ENCODE measurements at places on chromosomes 5 and 9.
A peak's percentile ranks its signal among the peaks of the same experiment; 100 is the strongest.

- no peak for DNase-seq
Observed at GRCh38 chr5:146066968-146067367, 38.4 kb downstream of the PLAC8L1 start.

DNA sequence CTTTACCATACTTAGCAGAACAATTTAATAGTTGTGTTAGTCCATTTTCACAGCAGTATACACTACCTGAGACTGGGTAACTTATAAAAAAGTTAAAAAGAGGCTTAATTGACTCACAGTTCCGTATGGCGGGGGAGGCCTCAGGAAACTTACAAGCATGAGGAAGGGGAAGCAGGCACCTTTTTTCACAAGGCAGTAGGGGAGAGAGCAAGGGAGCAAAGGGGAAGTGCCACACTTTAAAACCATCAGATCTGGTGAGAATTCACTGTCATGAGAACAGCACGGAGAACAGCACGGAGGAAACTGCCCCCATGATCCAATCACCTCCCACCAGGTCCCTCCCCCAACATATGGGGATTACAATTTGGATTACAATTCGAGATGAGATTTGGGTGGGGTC is 269.9 kb downstream of the MTRR start:
- no peak for DNase-seq

DNA sequence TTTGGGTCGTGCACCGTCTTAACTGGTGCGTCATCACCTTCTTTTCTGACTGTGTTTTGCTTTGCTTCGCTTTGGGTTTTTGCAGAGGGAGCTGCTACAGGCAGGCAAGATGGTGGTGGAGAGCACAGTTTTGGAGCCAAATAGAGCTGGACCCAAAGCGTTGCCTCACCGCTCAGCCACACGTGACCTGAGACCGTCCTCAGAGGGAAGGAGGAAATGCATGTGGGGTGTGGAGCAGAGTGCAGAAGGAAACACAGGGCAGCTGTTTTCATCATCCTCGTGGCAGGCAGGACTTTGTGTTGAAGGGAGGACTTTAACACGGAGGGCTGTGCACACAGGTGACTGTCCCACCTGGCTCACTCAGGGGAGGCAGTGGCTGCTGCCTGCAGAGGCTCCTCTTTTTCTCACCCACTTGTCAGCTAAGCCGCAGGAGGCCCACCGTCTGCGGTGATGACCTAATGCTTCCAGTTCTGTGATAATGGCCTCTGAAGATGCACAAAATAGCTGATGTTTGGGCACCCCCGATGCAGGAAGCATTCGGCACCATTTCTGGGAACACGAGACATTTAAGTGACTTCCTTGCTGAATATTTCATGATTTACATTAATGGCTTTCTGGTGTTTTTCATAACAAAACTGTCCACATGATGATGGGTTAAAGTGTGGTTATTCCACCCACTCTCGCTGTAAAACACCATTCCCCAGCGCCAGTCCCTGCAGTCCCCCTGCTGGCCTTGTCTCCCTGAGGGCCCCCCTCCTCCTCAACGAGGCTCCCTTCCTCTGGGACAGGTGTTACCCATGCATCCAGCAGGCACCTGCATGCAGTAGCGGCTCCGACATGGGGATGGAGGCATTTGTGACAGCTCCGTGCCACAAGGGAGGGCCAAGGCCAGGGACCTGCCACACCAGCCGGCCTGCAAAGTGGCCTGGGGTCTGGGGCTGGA is 12.4 kb upstream of the UBAC1 start:
- DNase-seq: no peak

DNA sequence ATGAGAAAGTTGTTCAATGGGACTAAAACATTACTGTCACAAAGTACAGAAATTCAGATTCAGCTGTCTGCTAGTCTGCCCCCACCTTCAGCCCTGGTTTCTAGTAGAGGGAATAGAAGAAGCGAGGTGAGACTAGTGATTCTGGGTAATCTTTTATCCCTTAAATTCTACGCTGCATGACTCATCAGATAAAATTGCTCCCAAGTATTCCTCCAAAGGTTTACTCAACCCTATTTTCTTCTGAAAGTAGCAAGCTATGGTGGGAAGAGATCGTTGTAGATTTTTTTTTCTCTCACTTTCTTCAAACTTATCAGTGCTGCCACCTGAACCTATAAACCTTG is 318.9 kb upstream of the RIOK2 start:
- DNase-seq: no peak

- no peak for DNase-seq
Observed at GRCh38 chr9:127844821-127845359, 9.6 kb downstream of the ENG start.

DNA sequence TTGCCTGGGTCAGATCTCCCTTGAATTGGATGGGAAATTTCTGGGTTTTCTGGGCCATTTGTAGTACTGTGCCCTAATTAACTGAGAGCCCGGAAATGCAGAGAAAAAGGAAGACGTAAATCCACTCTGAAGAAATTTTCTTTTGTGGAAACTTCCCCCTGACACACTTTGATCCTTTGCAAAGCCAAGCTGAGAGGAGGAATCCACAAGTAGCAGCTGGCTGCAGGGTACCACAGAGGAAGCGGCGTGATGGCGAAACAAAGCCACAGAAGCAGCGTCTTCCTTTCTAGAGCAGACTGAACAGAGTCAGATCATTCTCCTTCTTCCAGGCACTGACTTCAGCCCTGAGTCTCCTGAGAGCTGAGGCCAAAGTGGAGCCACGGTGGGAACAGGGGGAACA is 47.1 kb upstream of the ZNF354A start:
- DNase-seq: no peak

DNA sequence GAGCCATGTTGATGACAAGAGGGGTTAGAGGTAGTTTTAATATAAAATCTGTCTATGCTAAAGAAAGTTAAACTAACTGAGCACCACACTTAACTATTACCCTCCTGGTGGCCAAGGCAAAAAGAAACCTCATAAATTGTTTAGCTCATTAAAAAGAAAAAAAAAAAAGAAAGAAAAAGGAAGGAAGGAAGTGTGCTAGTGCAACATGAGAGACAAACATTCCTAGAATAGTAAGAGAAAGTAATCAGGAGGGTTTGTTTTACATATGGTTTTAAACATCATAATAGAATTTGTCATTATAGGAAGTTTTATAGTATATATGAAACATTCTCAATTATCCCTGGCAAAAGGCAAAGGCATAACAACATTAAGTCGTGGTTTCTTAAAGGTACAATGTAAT is 152.3 kb downstream of the SNX18 start:
- no peak for DNase-seq

- no peak for DNase-seq
Observed at GRCh38 chr5:61969347-61969746, 336.7 kb upstream of the KIF2A start.

- no peak for DNase-seq
Observed at GRCh38 chr9:98997604-98998003, 53.9 kb downstream of the COL15A1 start.

- DNase-seq: no peak
Observed at GRCh38 chr9:76177931-76178330, 216.3 kb downstream of the RFK start.

GRCh38 chr5:103414604-103415003 is 148.0 kb downstream of the NUDT12 start:
- DNase-seq: no peak

GRCh38 chr5:91229031-91229727 is 153.9 kb downstream of the ARRDC3 start:
- DNase-seq: no peak

GRCh38 chr5:172789687-172790495 is 18.9 kb upstream of the DUSP1 start:
- DNase-seq: no peak

GRCh38 chr5:181207214-181207959 is 2.4 kb upstream of the TRIM7 start:
- DNase-seq: no peak

DNA sequence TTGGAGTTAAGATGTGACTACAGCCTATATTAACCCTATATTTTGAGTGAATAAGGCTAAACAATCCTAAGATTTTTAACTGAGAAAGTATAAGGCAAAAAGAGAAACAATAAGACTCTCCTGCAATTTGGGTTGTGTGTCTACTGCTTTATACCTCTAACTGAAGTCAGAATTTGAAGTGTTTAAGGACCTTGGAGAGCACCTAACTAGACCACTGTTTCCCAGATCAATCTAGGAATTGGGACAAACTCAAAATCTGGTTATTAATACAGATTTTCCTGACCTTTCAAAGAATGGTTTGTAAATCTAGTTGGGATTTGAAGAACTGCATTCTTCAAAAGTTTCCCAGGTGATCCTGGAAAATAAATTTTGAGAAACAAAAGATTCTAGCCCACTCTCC is 42.1 kb downstream of the GABRA1 start:
- no peak for DNase-seq

- no peak for DNase-seq
Observed at GRCh38 chr9:35436933-35437332, 53.0 kb upstream of the RUSC2 start.

- DNase-seq: no peak
Observed at GRCh38 chr9:27086818-27087680, 22.0 kb upstream of the TEK start.

DNA sequence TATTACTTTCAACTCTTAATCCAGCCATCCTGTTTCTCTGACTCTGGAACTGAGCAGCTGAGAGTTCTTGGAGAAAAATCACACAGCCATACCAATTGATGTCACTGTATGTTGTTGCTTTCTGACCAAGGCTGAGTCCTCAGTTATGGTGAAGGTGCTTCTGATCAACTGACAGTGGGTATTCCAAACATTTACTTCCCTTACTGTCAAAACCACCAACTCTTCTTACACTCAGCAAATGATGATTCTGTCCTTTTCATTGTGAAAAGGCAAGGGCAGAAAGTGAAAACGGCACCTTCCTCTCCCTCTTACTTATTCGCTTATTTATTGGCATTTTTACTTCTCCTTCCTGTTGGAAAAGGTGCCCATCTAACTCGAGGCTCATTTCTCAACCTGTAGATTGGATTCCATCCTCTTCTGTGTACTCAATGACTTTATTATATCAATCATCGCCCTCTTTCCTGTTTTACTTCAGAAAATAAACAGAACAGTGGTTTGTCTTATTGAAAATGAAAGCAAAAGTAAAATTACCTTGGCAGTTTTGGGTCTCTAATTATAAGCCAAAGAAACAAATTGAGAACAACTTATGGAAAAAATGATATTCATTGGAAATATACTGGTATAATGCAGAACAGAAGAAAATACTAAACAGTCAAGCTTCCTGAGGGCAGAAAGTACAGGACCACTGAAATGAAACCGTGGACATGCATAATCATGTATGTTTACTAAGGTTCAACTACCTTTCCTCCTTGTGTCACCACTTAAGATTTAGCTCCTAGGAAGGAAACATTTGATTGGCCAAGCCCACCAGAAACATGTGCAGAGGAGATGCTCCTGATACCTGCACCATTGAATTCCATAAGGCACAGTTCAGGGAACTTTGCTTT is 104.5 kb upstream of the CHD1 start:
- DNase-seq: no peak

DNA sequence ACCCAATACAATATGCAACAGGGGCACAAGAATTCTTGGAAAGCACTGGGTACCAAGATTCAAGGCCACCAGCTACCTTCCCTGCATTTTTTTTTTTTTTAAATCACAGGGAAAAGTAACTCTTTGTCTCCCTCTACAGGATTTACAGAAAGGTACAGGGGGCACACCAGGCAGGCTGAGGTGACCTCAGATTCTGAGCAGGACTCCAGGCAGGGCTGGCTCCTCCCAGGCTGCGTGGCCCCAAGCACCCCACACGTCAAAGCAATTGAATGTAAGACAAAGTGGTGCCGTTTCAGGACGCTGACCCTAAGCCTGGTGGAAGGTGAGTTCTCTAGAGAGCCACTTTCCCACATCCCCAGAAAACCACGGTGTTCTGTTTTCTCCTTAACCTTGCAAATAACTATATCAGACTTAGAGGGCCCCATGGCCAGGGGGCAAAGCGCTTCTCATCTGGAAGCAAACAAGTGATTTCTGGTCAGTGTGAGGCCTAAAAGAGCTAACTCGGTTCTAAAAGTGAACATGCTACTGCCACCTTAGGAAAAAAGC is 222.6 kb downstream of the ROR2 start:
- DNase-seq: no peak

DNA sequence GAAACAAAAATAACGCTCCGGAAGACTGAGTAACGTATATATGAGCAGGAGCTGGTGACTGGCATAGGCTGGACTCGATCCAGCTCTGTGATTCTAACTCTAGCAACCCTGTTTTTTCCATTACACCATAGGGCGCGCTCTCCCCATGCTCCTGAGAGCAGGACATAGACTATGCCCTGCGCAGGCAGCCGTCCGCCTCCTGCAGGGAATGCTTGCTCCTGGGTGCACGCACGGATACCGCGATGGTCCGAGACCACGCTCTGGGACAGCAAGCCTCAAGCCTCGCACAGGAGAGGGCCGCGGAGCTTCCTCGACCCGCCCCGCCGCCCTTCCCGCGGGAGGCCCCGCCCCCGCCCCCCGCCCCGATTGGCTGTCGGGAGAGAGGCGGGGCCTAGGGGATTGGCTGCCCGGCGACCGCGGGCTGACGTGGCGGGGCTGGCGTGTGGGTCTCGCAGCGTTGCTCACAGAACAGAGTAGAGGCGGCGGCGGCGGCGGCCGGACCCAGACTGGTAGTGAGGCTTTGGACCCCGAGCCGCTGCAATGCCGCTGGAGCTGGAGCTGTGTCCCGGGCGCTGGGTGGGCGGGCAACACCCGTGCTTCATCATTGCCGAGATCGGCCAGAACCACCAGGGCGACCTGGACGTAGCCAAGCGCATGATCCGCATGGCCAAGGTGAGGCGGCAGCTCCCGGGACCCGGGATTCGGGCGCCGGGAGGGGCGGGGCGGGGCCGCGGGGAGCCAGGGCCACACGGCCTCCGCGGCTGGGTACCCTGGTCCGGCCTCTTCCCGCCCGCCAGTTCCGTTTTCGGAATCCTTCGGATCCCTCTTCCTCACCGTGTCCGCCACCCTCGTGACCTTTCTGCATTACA is at the start of gene NANS:
TSS of gene NANS (plus strand) at position 464 of the 869 bp plus-strand sequence. CDS start at position 541, 77 bp downstream.
- no peak for DNase-seq

DNA sequence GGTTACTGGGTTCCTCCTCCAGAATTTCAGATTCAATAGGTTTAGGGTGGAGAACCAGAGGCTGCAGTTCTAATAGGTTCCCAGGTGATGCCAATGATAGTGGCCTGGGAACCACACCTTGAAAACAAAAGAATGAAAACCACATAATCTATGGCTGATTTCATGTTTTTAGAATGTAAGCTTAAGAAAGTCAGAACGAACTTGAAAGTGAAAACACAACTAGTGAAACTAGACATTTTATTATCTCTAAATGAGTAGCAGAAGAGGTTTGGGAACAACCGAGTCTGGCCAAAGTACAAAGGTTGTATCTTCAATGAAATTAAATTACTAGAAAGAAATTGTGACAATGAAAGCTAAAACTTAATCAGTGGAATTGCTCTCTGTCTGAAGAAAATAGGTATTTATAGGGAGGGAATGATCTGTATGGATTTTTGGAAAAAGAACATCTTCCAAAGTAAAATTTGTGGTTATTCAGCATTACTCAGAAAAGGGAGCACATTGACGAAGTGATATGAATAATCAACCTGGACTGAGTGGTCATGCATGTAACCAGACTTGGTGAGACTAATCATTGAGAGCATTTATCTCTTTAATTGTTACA is 24.9 kb upstream of the CEP120 start:
- DNase-seq: peak; percentile 81

Data from GM12878 (cell line).